IPS DF 6.9 (cell line): ENCODE measurements at places on chromosomes 11 and 22.

DNA sequence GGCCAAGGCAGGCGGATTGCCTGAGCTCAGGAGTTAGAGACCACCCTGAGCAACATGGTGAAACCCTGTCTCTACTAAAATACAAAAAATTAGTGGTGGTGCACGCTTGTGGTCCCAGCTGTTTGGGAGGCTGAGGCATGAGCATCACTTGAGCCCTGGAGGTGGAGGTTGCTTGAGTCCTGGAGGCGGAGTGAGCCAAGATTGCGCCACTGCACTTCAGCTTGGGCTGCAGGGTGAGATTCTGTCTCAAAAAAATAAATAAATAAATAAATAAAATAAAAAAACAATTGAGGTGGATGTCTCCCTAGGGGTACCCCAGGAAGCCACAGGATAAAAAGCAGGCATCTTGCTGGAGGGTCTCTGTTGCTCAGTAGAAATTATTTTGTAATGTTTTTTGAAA, 14.1 kb downstream of the PTPRJ start:
- DNase-seq, result no peak

DNA sequence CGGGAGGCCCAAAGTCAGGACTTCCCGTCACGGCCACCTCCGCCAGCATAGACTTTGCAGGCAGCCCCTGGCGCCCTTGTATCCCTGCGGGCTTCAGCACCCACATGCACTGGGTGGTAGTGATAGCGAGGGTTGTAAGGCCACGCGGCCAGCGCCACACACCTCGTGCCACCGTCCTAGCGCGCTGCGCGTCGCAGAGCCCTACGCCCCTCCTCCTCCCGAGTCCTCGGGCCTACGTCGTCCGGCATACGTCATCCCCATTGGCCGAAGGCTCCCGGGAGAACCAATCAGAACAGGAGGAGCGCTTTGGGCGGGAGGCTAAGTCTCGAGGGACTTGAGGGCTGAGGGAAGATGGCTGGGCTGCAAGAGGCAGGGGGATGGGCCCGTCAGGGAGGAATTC, 1.3 kb upstream of the BTBD18 start:
- DNase-seq, result no peak

- peak; percentile 31 for DNase-seq
Measured at GRCh38 chr22:38973289-38974169, 8.6 kb upstream of the APOBEC3B start.

GRCh38 chr22:20979243-20979809, 2.8 kb upstream of the LZTR1 start:
- DNase-seq, result no peak

DNA sequence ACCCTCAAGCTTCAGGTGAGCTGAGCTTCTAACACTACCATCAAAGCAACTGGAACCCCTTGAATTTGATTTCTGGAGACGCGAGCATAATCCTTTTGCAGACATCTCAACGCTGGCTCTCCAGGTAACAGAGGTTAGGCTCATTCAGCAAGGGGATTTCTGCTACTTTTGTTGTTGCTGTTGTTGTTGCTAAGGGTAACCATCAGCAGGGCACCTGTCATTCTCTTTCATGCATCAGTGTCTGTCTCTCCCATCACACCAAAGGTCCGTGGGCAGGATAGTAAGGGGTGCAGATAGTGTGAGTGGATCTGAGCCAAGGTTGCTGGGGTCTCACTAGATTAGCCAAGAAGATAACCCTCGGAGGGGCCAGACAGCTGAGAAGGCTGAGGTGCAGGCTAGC, 90.3 kb downstream of the TP53I11 start:
- no peak for DNase-seq

DNA sequence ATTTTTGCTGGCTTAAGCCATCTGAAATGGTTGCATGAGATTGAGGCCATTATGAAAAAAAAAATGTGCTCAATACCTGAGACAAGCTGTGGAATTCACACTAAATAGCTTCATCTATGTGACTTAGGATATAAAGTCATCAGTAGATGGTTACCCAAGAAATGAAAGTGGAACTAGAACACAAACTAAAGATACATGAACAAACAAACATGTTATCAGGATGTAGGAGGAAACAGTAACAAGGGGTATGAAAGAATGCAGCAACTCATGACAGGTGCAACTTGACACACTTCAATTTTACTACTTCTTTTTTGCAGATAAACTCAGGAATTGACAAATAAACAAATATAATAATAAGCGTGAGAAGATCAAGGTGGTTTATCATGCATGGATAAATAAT, 155.0 kb downstream of the WT1 start:
- DNase-seq, result no peak
